ENCODE measurements at places on chromosomes 7 and 10.

DNA sequence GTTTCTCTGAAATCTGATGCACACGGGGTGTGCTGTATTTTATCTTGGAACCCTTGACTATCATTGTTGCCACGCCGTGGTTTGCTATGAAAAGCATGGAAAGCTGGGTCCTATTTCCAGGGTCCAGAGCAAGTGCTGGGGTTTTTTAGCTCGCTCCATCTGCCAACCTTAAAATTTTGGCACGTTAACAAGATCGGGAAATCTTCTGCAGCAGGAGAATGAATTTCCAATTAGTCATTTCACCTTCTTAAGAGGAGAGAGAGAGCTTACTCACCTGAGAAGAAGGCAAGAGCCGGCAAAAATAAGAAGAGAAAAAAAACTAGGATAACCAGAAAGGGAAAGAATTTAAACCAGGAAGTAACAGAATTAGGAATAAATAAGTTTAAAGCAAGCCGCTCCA, 223.6 kb upstream of the CELF2 start:
- no peak for DNase-seq

- no peak for DNase-seq
Observed at GRCh38 chr7:121369462-121369861, 26.6 kb downstream of the FAM3C start.

DNA sequence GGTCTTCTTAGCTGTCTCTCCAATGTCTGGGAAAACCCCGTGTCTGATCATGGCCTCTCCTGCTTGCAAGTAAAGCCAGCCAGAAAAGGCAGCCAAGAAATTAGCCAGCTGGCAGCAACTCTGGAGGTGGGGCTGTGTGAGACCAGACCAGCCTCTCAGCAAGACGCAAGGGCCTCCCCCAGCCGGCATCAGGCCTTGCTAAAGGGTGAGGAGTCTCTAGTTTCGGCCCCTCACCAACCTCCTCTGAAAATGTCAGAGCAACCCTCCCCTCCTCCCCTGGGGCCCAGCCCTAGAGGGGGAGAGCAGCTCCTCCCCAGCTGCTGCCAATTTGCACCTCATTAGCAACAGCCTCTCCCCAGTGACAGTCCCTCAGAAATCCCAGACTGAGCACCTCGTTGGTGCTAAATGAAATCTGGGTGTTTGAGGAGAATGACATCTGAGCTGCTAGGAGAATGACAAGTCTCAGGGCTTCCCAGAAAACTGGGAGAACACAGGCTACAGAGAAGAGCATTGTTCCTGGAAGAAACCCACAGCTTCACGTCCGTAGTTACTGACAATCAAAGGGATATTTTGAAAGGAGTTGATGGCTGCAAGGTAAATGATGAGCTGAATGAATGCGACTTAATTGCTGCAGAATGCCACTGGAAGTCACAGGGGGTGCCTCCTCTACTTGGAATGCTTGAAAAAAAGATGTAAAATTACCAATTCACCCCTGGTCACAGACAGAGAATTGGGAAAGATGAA, 25.9 kb downstream of the DGKI start:
- no peak for DNase-seq

GRCh38 chr10:49389361-49389933, 6.4 kb downstream of the DRGX start:
- DNase-seq = no peak

DNA sequence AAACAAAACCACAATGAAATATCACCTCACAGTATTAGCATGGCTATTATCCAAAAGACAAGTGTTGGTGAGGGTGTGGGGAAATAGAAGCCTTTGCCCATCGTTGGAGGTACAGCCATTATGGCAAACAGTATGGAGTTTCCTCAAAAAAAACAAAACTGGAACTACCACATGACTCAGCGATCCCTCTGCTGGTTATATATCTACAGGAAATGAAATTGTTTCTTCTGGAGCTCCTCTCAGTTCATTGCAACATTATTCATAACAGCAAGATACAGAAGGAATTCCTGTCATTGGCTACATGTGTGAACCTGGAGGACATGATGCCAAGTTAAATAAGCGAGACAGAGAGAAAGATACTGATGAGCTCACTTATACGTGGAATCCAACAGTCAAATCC, 2.4 kb upstream of the UBE3C start:
- DNase-seq = no peak

GRCh38 chr10:612696-613095, 76.8 kb downstream of the DIP2C start:
- DNase-seq = no peak

GRCh38 chr7:111762211-111762610, 199.9 kb upstream of the IMMP2L start:
- no peak for DNase-seq

- DNase-seq = peak; percentile 35
Observed at GRCh38 chr10:124693801-124694416, 50.3 kb downstream of the FAM53B start.

GRCh38 chr10:15879058-15879457, 18.8 kb upstream of the MINDY3 start:
- peak; percentile 46 for DNase-seq

DNA sequence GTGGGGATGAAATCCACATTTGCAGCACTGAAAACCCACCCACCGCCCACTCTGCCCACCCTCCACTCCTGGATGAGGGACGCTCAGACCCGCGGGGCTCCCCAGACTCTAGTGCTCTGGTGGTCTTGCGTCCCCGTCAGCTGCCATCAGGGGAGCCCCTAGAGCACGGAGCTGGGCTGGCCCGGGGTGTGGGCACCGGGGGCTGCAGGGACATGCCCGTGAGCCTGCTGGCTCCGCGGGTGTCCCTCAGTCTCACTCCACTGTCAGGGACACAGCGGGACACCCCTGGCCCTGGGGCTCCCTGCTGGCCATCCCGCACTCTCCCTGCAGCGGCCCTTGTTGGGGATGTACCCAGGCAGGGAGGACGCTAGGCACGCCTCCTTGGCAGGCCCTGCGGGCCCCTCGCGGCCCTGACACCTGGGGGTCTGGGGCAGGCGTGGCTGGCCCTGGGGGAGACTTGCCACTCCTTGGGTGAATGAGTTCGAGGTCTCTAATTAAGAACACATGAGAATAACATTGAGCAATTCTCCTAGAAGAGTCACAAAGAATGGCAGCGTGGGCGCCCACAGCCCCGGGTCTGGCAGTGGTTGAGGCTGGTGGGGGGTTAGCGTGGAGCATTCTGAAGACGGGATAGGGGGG, 64.2 kb downstream of the CFAP46 start:
- DNase-seq = no peak

DNA sequence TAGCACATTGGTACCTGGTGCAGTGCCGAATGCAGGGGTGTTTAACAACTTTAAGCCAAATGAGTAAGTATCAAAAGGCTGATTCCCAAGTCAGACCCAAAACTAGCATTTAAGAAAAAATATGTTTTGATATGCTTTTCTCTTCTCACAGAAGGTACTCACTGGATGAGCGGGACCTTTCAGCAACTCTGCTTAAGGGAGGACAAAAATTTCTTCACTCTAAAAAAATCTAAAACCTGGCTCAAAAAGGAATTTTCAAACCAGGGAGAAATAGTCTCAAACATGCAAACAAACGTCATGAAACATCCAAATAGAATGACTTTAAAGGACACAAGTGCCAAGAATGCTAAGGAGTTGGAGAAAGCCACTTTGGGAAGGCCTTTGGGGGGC, 962.1 kb downstream of the KCNMA1 start:
- DNase-seq = no peak

- DNase-seq = no peak
Observed at GRCh38 chr10:100489396-100489795, 26.6 kb downstream of the WNT8B start.

GRCh38 chr7:114181280-114181679, 233.3 kb upstream of the FOXP2 start:
- DNase-seq = no peak

GRCh38 chr10:127614484-127615017, 65.4 kb downstream of the NPS start:
- no peak for DNase-seq

DNA sequence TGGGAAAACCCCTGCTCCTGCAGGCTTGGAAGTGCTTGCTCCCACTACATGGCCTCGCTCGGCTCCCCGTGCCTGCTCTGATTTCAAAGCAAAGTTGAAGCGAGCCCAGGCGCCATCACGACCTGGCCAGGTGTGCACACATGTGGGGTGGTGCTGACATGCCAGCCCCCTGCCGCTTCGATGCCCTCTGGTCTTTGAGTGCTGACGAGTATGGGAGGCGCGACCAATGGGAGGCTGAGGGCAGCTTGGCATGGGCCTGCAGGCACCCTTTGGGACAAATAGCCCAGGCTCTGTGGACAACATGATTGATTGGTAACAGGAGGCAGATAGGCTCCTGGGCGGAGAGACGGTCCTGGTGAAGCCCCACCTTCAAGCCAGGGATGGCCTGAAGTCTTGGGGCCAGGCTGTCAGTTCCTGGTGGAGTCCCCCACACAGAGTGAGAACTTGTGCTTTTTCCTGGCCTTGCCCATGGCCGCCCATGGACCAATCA, 252.4 kb upstream of the SEMA3A start:
- DNase-seq = no peak

GRCh38 chr7:23380961-23381360, 81.8 kb downstream of the MALSU1 start:
- no peak for DNase-seq

DNA sequence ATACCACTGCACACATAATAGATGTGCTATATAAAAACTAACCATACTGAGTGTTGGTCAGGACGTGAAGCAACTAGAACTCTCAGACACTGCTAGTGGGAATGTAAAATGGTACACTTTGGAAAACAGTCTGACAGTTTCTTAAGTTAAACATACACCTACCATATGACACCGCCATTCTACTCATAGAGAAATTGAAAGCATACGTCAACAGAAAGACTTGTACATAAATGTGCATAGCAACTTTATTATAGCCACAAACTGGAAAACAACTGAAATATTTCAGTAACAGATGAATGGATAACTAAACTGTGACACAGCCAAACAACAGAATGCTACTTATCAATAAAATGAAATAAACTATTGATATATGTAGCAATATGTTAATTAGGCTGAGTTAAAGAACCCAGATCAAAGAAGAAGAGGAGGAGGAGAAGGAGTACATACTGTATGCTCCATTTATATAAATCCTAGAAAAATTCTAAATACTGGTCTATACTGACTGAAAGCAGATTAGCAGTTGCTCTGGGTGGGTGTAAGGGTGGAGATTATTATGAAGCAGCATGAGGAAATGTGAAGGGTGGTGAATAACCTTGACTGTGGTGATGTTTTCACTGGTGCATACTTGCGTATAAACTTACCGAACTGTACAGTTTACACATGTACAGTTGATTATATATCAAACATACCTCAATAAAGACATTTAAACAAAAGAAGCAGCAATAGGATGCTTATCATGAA, 48.6 kb downstream of the ARHGAP21 start:
- DNase-seq = no peak

- no peak for DNase-seq
Observed at GRCh38 chr10:1560535-1561192, 176.7 kb downstream of the ADARB2 start.

DNA sequence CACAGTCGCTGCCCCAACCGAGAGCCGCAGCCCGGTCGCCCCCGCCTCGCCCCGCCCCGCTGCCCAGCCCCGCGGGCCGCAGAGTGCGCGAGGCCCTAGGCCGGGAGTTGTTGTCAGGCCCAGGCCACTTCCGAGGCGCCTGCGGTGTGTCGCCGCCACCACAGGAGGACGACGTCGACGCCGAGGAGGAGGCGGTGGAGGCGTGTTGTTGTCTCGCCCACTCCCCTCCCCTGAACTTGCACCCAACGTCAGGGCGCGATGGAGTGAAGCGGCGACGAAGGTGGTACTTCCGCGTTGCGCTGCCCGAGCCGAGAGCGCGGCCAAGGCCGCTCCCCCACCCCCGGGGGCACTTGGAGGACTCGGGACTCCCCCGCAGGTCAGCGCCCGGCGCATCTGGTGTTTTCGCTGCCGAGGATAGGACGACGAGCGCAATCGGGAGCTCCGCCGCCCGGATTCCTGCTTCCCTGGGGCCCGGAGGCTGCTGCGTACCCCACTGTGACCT, at the start of gene CDK13:
Gene CDK13, plus strand, starts transcription at position 286 of the 502 bp plus-strand sequence. CDS start 386 bp downstream, outside the sequence.
- DNase-seq = peak; percentile 93

DNA sequence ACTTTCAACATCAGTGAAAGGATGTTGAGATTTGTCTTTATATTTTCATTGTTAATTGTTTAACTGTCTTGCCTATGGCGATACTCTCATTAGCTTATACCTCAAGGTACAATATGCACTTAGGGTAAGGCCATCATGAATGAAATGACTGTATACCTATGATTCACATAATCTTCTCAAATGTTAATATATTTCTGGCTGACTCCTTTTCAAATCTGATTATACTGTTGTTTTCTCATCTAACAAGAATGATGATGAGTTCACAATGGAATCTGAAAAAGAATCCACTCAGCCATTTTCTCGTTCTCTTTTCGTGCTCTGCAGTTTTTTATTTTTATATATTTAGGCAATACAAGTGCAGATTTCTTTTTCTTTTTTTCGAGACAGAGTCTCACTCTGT, 159.1 kb downstream of the ARHGAP12 start:
- DNase-seq = no peak

DNA sequence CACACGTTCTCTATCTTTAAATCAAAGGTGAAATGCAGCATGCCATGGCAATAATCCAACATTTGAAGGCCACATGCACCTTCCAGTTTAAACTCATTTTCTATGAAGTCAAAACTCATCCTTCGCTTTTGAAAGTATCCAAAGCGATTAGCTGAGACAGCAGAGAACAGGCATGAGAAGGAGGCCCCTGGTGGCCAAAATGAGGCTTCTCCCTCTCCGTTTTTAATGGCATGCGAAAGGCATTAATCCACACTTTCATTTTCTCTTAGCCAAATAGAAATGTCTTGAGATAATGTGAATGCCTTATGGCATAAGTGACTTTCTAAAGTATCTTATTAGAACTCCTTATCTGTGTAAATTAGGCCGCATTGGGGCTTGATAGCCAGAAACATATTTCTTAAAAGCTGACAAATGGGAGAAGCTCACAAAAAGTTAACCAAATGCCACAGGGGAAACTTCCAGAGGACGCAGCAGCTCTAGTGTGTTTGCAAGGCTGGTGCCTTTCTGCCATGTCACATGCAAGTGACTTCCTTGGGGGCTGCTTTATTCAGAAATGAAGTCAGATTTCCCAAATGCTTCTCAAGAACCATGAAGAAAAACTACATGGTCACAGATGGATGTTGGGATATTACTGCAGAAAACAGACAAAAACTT, 1189.6 kb downstream of the SORCS1 start:
- no peak for DNase-seq

DNA sequence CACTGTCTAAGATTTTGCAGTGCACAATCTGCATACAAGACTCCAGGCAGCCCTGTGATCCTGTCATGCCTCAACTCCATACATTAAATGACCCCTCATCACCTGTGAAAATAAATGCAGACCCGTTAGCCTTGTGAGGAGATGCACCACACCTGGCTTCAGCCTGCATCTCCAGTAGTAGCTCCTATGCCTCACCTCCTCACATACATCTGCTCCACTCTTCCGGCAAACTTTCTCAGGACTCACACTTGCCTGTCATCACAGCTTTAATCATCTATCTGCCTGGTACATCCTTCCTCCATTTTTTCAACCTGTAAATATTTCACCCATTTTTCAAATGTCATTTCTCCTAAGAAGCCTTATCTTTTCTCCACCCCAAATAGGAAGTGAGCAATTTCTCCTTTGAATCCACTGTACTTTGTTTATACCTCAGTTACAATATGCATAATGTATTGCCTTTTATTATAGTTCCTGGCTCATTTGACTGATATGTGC, 39.3 kb upstream of the ABCB5 start:
- no peak for DNase-seq

- DNase-seq = no peak
Observed at GRCh38 chr10:112467541-112468075, 20.6 kb downstream of the VTI1A start.

All from CD4-positive, alpha-beta T cell treated with Interleukin-1 beta for 1 hour (primary cell).